ENCODE measurements at places on chromosomes 3 and 15.

DNA sequence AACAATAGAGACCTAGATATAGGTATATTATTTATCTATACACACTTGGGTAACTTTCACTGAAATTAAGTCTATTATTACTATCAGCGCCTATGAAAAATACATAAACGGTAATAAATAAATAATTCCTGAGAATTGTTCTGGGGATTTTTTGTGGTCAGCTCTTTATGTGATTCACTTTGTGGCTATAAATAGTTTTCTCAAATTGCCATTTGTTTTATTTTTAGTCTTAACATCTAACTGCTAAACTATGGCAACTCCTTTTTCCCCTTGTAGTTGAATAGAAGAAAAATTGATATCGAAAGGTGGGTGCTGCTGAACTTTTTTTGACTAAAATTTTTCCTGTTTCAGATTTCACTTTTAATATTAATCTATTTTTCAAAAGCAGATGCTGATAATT lies 189.0 kb downstream of the VGLL3 start:
- no peak for DNase-seq

DNA sequence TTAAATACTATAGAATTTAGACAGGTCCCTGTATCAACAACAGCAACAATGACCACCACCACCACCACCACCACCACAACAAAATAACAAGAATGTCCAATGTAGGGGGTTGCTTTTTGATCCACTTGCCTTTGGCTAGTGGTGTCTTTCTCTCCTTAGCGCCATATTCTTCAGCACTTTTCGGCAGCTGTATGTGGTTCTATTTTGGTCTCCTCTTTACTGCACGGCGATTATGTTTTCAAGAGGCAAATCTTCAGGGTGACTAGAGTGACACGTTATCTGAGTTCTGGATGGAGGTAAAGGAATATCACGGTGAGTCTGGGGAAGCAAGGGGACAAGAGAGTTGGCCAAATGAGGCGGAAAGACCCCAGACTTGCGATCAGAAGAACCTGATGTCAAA lies 56.1 kb downstream of the ST6GAL1 start:
- no peak for DNase-seq

- DNase-seq: no peak
Observed at GRCh38 chr3:63998852-63999754, 24.2 kb downstream of the PSMD6 start.

DNA sequence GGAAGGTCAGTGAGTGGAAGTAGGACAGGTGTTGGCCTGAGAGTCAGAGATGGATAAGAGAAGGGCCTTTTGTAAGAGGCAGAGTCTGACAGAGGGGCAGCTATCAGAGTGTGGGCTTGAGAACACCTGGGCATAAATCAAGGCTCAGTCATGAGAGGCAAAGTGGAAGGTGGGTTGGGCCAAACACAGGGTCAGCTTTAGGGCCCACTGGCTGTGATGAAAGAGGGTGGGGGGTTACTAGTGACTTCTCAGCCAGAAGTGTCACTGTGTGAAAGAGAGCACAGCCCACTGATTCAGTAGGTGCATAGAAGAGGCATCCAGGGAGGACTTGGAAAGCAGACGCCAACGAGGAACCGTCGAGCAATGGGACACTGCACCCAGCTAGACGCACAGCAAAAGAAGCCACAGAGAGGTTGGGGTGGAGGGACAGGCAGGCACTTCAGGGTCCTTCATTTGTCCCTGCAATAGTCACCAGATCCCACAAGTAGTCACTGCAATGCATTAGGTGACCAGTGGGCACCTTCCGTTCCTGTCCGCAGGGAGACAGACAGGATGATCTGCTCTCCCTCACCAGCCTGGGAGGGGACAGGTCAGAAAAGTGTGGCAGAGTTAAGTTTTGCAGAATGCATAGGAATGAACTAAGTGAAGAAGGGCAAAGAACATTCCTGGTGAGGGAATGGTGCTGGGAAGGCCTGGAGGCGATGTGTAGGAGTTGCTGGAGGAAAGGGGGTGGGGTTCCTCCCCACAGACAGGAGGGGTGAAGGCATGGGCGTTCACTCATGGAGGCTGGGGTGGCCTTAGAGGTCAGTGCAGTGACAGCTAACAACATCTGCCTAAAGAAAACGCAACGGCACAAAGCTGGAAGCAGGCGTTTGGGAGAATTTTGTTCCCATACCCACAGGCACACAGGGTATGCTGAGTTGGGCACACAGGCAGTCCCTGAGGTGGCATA lies 36.3 kb downstream of the MESD start:
- DNase-seq: no peak

DNA sequence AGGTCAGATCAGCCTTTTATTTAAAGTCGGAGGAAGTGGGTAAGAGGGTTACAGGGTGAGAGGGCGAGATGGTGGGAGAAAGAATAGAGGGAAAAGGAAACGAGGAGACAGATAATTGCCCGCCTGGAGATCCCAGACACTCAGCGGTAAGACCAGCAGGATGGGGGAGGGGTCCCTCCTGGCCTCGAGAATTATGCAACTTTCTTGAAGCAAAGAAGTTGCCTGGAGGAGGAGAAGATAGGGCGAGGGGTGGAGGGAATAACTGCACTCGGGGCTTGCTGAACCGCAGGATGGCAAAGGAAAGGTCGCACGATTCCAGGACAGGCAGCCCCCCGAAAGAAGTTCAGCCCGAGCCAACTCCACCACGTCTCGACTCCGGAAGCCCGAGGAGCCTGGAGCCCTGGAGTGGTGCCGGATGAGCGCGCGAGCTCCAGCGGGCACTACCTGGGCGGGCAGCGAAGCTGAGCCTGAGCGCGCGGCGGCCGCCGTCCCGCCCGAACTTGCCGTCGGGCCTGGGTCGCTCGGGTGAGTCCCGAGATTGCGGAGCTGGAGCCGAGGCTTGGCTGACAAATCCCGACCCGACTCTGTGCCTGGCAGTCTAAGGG lies 402 bp downstream of the WWTR1 start:
- DNase-seq: no peak

- no peak for DNase-seq
Observed at GRCh38 chr15:41941644-41942415, 30.5 kb downstream of the EHD4 start.

- DNase-seq: no peak
Observed at GRCh38 chr3:151478335-151478697, 17.5 kb upstream of the IGSF10 start.

GRCh38 chr3:183527428-183528379 lies 27.8 kb downstream of the KLHL6 start:
- DNase-seq: no peak

- DNase-seq: no peak
Observed at GRCh38 chr3:71803248-71803647, 18.3 kb upstream of the PROK2 start.

GRCh38 chr3:180911876-180912303 lies 580 bp upstream of the FXR1 start:
- DNase-seq: no peak

- no peak for DNase-seq
Observed at GRCh38 chr3:120615847-120616609, 19.9 kb downstream of the NDUFB4 start.

DNA sequence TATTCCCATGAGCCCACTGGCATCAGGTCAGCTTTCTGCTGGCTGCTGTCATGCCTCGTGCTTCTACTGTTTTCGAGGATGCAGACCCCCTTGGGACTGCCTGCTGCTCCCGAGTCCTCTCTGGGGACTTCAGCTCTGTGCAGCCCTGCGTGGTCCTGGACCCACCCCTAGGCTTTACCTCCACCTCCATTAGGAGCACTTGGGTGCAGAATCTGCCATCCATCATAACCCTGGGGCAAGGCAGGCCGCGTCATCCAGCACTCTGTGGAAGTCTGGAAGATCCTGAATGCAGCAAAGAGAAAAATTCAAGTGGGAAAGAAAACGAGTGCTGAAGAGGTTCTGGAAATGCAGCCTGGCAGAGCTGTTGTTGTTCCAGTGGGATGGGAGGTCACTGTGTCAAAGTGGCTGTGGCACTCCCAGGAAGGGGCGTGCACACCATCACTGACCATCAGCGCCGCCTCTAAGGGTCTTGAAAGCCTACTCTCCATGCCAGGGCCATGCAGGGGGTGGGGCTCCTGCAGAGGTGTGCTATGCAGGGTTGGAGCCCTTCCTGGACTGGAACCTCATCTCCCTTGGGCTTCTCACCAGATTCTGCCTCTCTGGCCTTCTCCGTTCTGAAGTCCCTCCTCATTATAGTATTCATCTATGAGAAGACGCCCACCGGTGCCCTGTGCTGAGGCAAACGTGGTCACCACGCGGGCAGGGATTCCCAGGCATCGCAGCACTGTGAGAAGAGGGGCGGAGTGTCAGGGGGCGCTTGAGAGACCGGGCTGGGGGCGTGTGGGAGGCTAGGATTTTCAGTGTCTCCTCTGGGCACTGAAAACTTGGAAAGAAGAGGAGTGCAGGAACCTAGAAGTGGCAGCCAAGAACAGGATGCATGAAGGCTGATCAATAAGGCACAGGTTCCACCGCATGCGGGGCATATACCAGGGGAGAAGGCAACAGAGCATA lies 12.5 kb downstream of the EPB42 start:
- no peak for DNase-seq

All from activated CD8-positive, alpha-beta memory T cell treated with anti-CD3 and anti-CD28 coated beads for 1 hour (primary cell).